Parietal lobe (tissue), 2 donors: ENCODE measurements at places on chromosomes 5 and 9. TPM values are rescaled to one million over a fixed set of nuclear protein-coding genes. Genes with fewer than 3 reads are reported as not detected.

The MZB1 gene
- not detected for total RNA-seq

The GABRA6 gene
- total RNA-seq = not detected

The OR1J2 gene
- not detected for total RNA-seq

The RELL2 gene
- total RNA-seq = 9.1 TPM

The SH3GL2 gene
- total RNA-seq = 81.1 TPM

The LEAP2 gene
- 4.7 TPM for total RNA-seq

The SLC35A4 gene
- 8.5 TPM for total RNA-seq
